C1 segment of cervical spinal cord (tissue), 14 donors: ENCODE measurements at places on chromosomes 12 and 14.

DNA sequence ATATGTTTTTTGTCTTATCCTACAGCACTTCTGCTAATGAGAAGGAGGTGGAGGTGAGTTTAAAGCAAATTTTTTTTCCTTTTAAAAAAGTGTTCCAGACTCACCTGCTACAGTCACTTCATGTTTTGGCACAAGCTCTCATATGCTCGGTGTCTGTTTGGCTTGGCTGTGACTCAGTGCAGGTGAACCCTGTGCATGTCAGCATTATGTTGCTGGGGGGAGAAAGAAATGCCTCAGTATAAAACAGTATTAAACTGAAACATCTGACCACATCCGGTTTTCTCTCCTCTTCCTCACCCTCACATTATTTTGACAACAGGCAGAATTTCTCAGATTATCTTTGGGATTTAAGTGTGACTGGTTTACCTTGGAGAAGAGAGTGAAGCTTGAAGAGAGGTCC lies 105.2 kb downstream of the DNAI7 start:
- no peak for DNase-seq

DNA sequence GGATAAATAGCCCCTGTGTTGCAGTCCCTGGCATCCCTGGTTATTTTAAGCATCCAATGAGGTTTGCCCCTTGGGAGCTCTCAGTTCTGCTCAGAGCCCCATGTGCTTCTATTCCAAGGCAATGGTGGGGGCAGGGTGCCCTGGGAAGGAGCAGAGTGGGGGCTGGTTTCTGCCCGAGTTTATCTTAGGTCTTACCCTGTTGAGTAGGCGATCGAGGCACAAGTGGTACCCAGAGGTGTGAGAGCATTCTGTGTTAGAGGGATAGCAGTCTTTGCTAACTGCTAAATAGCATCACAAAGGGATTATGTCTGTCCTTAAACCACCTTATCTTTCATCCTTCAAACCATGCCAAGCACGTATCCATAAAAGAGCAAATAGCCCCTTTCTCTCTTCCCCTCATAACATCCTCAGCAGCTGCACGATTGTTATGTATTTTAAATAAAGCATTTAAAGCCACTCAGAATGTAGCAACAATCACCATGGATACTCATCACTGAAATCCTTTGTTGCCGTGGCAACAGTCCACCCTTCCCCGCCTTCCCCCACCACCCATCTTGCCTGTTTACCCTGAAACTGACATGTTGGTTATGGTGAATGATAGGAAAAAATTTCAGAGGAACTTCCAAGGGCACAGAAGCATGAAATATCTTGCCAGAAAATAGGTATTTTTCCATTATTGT lies 139.3 kb downstream of the PTPN11 start:
- no peak for DNase-seq

DNA sequence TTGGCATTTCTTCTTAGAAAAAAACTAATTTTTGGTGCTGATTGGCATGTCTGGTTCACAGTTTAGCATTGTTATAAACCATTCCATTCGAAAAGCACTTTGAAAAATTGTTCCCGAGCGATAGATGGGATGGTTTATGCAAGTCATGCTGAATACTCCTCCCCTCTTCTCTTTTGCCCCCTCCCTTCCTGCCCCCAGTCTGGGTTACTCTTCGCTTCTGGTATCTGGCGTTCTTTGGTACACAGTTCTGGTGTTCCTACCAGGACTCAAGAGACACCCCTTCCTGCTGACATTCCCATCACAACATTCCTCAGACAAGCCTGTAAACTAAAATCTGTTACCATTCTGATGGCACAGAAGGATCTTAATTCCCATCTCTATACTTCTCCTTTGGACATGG lies 20.1 kb upstream of the TIGAR start:
- no peak for DNase-seq

DNA sequence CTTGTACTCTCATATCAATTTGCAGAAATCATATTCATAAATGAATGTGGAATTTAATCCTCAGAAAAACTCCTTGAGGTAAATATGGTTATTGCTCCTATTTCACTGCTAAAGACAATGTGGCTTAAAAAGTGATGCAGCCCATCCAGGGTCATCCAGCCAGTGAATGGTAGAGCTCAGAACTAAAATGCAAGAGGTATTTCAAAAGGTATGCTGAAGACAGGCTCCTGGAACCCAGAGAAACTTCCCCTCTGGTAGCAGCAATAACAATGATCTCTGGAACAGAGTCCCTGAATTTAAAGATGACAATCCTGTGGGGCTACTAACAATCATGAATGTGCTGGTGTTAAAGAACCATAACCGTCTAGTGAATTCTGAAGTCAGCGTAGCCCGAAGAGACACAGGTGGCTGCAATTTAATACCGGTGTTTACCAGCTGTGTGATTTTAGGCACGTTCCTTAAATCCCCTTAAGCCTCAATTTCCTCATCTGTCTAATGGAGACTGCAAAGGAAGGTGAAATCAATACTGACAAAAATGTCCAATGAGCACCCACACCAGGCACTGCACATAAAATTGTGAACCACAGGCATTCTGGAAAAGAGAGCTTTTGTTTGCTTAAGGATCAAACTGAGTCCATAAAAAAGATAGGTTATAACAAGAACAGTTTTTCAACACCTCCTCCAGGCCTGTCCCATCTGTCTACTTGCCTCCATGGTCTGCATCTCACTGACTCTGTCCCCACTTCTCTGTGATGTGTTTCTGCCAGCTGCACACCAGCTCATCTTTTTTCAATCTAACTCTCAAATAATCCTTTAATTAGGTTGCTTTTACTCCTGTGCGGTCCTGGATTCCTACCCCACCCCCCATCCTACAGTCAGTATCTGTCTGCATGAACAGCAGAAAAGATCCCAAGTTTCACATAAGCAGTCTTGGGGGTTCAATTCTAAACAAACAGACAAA lies 10.5 kb downstream of the TM7SF3 start:
- no peak for DNase-seq

- no peak for DNase-seq
These were observed 798 bp downstream of the PDZRN4 start for GRCh38 chr12:41188841-41189394.

GRCh38 chr14:68950111-68950510 lies 29.0 kb downstream of the ACTN1 start:
- no peak for DNase-seq

- peak; percentile 2 for DNase-seq
These were observed 879 bp downstream of the RAB3IP start for GRCh38 chr12:69739287-69740191.

- DNase-seq: no peak
These were observed 30.1 kb downstream of the MED13L start for GRCh38 chr12:116247377-116247776.

DNA sequence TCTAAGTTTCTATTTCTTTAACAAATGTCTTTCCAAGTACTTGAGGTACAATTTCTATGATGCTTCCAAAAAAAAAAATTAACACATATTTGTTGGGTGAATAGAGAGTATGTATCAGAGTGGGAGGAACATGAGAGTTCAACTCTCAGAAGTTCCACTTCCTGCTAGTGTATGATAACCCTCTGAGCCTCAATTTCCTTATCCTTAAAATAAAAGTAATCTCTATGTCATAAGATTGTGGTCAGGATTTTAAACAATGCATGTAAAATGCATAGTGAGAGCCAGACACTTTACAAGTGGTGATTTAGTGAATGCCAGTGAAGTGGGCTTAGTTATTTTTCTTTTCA lies 270.3 kb upstream of the AMIGO2 start:
- no peak for DNase-seq

- no peak for DNase-seq
These were observed 3.6 kb upstream of the ELK3 start for GRCh38 chr12:96190413-96191108.

DNA sequence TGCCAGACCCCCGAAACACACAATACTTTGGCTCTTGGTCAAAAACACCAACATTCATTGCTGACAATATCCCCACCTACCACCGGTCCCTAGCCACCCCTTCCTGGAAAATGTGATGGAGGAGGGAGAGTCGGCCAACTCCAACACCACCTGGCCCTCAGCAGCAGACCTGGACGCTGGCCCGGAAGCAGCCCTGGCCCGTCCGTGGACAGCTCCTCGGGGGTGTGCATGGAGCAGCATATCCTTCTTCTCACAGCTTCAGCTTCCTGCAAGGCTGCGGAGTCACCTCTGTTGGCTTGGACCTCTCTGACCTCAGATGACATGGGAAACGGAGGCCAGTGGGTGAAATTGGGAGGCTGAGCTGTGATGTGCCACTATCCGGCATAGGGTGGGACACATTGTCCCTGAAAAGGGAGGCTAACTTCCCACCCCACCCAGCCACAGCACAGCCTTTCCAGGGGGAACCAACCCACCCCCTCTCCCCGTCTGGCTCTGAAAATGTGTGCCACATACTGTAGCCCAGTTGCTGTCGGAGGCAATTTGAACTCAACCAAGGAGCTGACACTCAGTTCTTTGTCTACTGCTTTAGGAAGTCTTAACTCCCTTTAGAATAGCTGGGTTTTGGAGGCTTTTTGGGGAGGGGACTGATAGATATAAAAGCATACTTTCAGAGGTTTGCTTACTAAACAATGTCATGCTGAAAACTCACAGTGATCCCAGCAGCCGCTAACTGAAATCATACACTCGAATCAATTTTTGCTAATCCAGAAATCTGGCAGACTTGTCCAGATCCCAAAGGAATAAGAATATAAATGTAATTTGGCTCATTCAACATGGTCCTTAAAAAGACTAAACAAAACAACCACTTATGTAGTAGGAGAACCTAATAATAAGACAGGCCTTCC lies 43.1 kb upstream of the LTA4H start:
- DNase-seq: no peak
